Kidney capillary endothelial cell (primary cell): ENCODE measurements at places on chromosomes 7 and 10.

DNA sequence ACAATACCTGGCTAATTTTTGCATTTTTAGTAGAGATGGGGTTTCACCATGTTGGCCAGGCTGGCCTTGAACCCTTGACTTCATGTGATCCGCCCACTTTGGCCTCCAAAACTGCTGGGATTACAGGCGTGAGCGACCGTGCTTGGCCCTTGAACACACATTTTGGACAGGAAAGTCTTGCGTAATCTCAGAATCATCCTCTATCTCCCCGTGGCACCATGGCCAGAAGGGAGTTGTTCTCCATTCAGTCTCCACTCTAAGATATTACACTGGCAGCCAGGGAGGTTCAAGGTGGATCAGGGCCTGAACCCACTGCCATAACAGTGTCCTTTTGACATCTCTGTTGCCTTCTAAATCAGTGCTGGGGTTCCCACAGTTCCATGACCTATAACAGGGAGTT lies 29.2 kb upstream of the GALNTL5 start:
- DNase-seq: no peak

GRCh38 chr10:68333440-68334431 lies 1.0 kb upstream of the PBLD start:
- DNase-seq: no peak

- no peak for DNase-seq
Observed at GRCh38 chr7:28155964-28156363, 24.6 kb downstream of the JAZF1 start.

- no peak for DNase-seq
Observed at GRCh38 chr7:28355635-28356319, 56.5 kb upstream of the CREB5 start.

- peak; percentile 30 for DNase-seq
Observed at GRCh38 chr7:127876393-127876792, 154.8 kb downstream of the LRRC4 start.

GRCh38 chr7:80135309-80136104 lies 876 bp downstream of the GNAI1 start:
- peak; percentile 26 for DNase-seq

- DNase-seq: no peak
Observed at GRCh38 chr7:45968856-45969541, 47.9 kb upstream of the IGFBP3 start.

DNA sequence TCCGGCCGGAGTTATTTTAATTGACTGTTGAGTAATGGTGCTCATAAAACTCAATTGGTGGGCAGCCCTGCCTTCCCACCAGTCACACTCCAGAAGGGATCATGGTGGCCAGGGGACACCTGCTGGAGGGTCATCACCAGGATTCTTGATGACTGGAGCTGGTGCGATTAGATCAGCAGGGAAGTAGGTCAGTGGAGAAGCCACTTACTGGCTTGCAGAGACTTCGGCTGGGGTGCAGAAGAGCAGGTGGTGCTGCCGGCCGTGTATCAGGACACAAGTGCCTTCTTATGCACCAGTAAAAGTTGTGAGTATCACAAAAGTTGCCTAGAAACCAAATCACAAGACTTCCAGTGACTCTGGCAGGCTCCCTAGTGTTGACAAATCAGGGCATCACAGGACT lies 82.6 kb upstream of the CHCHD3 start:
- DNase-seq: no peak

- no peak for DNase-seq
Observed at GRCh38 chr7:151138153-151138851, 29.2 kb downstream of the GBX1 start.

DNA sequence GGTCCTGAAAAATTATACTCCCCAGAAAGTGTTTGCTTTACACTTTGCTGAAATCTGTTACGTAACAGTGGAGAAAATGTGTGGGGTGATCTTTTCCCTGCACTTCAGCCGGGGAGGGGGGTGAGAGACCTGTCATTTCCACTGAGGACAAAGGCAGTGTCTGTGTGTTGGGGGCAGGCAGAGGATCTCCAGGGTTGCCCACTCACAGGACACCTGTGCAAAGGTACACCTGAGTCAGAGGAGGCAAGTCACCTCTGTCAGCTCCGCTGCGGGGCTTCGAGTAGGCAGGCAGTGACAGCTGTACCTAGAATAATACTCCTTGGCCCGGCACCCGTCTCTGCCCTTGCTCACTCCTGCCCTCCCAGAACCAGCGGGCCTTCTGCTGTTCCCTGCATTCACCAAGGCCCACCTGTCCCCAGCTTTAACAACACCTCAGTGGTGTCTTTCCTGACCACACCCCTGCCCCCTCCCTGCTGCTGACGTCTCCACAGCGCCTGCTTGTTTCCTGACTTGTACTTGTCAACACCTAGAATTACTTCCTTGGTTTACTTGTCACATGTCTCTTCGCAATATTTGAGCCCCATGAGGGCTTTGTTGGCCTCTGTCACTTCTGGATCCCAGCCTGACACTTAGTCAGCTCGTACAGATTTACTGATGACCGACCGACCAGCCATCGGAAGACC lies 159.2 kb downstream of the NEURL1 start:
- DNase-seq: no peak
